ENCODE measurements at places on chromosomes 2 and 18. TPM values are rescaled to one million over a fixed set of nuclear protein-coding genes. Genes with fewer than 3 reads are reported as not detected.
A peak's percentile ranks its signal among the peaks of the same experiment; 100 is the strongest.

DNA sequence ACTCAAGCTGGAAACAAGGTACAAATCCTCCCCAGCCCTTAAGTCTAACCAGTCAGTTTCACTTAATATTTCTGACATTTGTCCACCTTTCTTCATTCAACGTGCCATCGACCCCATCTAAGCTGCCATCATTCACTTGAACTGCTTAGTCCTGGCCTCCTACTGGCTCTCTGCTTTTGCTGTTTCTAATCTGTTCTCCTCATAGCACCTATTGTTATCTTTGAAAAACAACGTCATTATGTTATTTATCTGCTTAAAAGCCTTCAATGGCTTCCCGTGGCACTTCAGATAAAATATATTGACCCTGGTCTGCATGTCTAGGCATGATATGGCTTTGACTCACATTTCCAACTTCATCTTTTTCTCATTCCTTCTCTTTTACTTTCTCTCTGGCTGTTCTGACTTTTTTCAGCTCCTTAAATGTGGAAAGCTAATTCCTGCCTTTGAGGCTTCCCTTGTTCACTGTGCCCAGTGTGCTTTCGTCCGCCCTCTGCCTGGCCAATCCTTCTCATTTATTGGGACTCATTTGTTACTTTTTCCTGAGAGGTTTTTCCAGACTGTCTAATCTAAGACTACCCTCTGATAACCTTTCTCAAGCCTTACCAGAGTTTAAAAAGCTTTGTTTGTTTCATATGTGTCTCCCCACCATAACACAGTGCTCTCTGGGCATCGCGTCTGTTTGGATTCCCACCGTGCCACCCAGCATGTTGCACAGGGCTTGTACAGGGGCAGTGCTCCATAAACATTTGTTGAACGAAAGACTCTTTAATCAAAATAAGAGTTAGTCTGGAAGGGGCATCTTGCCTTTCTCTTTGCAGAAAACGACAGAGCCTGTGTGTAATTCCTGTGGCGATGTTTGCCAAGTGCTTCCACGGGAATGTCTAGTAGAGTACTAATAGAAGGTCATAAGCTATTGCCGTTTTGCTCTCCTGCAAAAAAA, 183.9 kb downstream of the FMNL2 start:
- no peak for DNase-seq

- no peak for DNase-seq
Observed at GRCh38 chr2:150475479-150476250, 11.8 kb downstream of the RND3 start.

DNA sequence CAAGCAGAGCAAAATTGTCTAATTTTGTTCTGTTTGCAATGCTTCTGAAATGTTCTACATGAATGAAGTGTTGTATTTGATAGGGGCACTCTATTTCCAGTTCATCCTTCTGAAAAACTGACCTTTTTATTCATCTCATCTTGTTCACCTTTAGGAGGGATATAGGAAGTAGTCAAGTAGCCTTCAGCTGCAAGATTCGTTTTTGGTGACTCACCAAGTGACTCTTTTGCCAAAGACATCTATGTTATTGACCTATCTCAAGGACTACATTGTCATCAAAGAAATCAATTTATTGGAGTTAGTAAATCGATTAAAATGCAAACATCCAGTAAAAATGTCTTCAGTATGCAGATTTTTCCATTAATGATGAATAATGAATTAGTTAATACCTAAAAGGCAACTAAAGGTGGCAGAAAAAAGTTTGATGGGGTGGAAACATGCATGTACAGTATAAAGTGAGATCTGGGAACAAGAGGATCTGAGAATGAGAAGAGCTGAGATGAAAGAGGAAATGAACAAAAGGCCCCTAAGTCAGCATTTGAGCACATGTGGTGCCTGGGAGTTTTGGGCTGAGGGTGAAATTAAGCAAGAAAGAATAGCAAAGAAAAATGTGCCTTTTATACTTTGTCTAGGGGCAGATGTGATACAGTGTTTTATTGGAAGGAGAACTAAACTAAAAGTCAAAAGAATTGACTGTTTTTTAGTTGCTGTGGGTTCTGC, 255.1 kb upstream of the LINC00305 start:
- DNase-seq, result no peak

DNA sequence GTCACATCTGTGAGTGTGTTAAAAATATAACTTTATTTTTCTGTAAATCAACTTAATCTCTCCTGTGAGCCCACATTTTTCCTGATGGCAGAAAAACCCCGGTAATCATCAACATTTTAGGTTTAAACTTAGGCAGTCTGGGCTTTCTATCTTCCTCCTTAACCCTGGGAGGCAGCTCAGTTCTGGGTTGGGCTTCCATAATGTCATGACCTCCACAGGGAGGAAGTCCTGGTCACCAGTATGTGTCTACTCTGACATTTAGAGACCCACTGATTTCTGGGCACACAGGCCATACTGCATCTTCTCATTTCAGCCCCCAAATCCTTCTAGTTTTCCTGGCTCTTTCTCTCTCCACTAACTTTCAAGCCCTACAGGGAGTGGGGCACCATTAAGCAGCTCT, 181.2 kb downstream of the DYSF start:
- DNase-seq, result no peak

GRCh38 chr18:47795434-47795814, 135.0 kb downstream of the SMAD2 start:
- DNase-seq, result no peak

DNA sequence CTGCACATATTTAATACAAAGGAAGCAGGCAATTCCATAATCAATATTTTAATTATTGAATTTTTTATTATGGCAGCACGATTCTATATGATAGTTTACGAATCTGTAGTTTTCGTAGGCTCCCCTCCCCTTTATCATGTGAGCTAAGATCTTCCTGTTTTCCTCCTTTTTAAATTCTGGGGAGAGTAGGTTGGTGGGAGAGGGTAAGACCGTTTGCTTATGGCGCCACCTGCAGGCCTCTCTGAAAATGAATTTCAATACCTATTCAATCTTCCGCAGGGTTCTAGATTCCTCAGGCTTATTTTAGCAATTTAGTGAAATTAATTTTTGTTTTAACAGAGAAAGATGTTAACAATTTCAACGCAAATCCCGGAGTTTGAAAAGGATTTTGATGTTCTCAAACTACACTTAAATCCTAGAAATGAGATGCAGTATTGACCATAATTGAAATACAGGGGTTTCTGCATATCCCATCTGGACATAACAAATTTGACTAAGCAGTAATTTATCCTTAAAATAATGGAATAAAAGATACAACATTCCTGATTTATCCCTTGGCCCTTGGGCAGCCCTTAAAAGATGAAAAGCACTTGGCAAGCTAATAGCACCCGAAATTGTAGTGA, 12.8 kb upstream of the GBX2 start:
- no peak for DNase-seq

DNA sequence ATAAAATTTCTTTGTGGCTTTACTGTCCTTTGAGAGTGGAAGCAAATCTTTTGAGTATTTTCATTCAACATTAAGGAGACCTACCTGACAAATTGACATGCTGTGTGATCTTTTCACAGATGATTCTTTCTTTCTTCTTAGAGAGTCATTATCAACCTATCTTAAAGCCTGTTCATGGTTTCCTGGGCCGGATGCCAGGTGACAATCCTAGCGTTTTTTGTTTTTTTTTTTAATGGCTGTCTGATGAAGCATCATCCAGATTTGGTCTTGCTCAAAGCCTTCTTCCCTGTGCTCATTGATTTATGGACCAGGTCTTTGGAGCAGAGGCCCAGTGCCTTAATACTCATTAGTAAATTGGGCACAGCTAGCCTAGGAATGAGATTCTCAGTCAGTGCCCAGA, 9.8 kb upstream of the MGAT5 start:
- no peak for DNase-seq

DNA sequence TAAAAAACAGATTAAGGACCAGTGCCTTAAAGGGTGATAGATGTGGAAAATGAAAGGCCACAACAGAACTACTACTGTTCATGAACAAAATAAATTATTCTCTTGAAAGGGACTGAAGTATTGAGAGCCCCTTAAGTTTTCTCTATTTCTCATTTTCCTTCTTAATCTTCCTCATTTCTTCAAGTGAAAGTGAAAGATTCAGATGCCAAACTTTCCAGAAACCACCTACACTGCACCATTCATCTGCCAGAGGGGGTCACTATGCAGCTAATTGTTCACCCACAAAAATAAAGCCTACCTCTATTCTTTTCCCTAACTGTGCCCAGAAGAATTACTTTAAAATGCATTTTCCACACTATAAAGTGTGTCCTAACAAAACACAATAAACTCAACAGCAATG, 140.1 kb downstream of the NR4A2 start:
- no peak for DNase-seq

- no peak for DNase-seq
Observed at GRCh38 chr18:76491776-76492668, 3.0 kb downstream of the ZNF516 start.

GRCh38 chr18:75211953-75212750, 1.6 kb downstream of the TSHZ1 start:
- no peak for DNase-seq

DNA sequence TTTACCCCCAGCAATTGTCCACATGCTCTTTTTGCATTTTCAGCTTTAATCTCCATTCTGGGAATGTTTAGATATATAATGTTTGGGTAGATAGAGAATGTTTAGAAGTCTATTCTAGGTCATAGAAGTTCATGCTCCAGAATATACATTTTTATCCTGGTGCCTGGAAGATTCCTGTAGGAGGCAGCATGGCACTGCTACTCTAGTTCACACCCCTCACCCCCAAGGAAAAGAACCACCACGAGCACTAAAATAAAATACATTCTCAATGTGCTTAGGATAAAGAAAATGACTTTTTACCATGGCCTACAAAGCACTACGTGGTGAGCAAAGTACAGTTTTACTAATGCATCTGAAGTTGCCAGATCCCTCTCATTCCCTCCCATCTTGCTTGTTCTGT, 53.8 kb downstream of the MYO1B start:
- DNase-seq, result no peak

DNA sequence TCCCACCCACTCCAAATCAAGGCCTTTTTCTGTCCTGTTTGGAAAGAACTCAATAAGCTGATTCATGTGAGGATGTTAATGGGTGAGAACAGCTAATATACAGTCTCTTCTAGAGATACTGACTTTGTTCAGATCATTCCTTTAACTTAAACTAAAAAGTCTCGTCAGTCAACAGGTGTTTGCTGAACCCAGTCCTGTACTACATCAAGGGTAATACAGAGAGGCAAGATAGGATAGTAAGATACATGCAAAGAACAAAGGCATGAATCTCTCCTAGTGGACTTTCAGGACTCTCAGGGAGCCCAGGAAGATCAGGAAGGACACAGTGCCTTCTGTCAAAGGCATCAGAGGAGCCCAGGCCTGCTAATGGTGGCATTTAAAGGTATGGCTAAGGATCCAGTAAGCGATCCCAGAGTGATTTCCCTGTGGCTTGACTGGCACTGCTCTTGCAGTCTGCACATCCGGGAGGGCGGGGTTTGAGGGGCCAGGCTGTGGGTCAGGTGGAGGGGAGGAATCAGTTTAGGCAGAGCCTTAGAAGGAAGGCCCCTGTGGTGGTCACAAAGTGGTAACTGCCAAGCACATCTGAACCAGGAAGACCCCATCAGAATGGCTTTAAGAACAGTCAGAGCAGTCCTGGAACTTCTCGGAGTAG, 54.0 kb downstream of the EPAS1 start:
- no peak for DNase-seq

DNA sequence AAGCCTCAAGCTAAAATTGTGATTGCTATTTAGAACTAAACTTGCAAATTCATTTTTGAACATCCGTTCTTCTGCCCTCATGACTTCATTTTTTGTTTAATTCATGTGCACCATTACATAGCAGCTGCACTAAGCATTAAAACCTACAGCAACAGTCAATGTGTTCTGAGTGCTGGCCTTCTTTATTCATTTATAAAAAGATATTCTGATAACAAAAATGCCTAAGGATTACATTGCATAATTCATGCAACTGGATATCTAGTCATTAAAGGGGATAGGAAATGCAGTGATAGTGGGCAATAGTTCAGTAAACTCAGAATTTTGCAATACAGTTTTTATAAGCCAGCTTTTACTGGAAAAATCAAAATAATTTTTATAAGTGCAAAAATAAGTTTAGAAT, 294.4 kb upstream of the EPC2 start:
- no peak for DNase-seq

DNA sequence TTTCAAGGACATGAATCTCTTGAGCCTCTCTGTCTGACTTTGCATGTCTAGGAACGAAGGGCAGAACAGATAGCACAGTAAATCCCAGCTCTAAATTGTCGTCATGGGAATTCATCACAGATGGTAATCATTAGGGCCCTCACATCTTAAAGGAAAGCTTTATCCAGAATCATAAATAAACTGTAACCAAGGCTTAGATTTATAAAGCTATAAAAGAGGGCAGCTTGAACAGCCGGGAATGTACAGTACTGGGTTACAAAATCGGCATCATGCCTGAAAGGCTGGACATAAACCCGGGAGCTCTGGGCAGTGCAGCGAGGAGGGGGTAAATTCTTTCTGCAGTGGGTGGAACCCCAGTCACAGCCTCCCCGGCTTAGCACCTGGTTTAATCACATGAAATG, 144.4 kb downstream of the GFPT1 start:
- peak; percentile 67 for DNase-seq

DNA sequence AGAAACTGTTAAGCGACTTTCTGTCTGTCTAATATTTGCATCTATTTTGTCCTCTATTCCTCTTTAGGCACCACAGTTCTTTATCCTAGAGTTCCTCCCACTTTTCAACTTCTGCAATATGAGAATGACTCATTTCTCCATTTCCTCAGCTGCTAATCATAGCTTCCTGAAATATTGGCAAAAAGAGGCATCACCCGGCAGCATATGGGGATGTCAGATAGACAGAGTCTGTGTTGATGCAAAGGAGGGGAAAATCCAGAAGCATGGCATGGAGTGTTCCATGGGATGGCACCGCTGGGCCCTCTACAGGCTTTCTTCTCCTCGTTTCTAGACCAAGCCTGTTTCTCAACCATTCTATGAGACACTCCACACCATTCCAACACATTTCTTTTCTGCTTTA, 93.4 kb downstream of the DOCK10 start:
- no peak for DNase-seq

DNA sequence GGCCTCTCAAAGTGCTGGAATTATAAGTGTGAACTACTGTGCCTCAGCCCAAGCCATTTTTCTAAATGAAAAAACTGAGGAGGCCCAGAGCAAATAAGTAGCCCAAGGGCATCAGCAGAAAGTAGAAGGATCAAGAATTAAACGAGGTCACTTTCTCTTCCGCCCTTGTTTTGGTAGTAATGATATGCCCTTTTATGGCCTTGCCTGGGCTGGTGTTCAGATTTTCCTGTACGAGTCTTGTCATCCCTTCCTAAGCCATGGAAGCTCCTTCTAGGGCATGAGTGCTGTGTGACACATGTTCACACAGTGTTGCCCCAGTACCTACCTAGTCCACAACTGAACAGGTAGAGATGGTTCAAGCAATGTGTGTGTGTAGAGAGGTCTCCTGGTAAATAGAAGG, 6.6 kb downstream of the HPCAL1 start:
- DNase-seq, result no peak

DNA sequence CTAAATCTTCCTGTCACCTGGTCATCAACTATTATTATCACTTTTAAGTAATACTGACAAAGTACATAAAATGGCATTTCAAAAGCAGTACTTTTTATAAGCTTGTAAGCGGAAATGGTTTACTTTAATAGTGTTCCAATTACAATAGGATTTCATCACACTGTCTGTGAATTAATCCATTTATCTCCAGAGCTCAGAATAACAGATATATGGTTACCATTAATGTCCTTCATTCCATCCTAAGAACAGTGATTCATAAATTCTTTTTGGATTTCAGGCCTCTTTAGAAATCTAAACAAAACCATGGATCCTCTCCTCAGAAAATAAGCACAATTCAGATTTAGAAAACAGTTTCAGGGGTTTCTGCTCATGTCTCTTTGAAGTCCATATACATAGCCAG, 68.4 kb downstream of the PID1 start:
- no peak for DNase-seq

The DYNC2LI1 gene
- 85.8 TPM for polyA plus RNA-seq

The RGPD3 gene
- polyA plus RNA-seq, result not detected

The ASB18 gene
- 0.17 TPM for polyA plus RNA-seq

All from left renal pelvis (tissue), 4 donors.